HEK293T (cell line): ENCODE measurements at places on chromosomes 1 and 21.

- no peak for DNase-seq
These were observed 615 bp downstream of the GPR161 start for GRCh38 chr1:168135921-168136708.

GRCh38 chr1:202274611-202275010, 67.1 kb downstream of the UBE2T start:
- peak; percentile 54 for DNase-seq

- DNase-seq: no peak
These were observed 761 bp upstream of the NPHS2 start for GRCh38 chr1:179576509-179576908.

GRCh38 chr21:45742247-45742646, 98.7 kb downstream of the PCBP3 start:
- DNase-seq: no peak

- DNase-seq: no peak
These were observed 43.2 kb upstream of the TACSTD2 start for GRCh38 chr1:58620259-58620658.

GRCh38 chr1:181013144-181013543, 9.5 kb downstream of the STX6 start:
- no peak for DNase-seq

DNA sequence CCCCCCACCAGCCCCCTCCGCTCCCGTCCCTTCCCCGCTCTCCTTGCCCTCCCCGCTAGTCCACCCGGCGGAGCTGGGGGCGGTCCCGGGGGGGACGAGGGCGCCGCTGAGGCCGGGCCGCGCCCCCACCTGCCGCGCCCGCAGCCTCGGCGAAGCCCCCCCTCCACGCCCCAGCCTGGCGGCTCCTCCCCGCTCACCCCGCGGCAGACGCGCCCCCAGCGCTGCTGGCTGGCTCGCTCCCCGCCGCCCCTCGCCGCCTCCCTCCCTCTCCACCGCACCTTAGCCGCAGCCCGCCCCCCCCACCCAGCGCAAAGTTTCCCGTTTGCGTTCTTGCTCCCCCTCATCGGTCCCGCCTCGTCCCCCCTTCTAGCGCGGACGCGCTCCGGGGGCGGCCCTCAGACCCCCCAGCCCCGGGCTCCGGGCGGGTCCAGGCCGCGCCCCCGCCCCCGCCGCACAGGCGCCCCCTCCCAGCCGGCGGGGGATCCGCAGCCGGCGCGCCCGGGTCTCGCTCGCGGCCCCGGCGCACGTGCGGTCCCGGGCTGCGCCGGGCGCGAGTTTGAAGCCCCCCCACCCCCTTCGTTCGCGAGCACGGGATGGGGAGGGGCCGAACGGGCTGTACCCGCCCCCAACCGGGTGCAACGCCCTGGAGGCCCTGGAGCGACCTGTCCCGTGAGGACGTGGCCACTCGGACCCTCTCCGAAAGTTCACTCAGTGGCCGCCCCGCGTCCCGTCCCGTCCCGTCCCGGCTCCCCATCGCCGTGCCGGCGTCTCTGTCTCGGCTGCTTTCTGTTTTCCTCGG, 623 bp downstream of the PTPRF start:
- peak; percentile 63 for DNase-seq

DNA sequence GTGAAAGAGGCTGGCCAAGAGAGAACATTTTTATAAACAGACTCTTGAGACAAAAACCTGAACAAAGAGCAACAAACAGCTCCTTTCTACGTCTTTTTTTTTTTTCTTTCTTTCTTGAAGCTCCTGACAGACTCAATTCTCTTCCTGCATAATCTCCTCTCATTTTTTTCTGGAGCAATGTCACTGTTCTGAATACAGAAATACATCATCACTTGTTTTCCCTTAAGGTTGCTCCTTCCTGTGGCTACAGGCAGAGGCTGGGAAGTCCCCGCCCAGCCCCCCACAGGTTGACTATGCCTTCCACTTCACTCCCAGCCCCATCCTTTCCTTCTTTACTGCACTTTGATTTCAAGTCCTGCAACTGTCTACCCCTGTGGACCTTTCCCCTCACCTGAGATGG, 46.1 kb downstream of the TNR start:
- DNase-seq: no peak

GRCh38 chr1:60963167-60963940, 119.0 kb upstream of the NFIA start:
- DNase-seq: no peak

- DNase-seq: no peak
These were observed 61.7 kb upstream of the C1orf115 start for GRCh38 chr1:220628431-220628830.

DNA sequence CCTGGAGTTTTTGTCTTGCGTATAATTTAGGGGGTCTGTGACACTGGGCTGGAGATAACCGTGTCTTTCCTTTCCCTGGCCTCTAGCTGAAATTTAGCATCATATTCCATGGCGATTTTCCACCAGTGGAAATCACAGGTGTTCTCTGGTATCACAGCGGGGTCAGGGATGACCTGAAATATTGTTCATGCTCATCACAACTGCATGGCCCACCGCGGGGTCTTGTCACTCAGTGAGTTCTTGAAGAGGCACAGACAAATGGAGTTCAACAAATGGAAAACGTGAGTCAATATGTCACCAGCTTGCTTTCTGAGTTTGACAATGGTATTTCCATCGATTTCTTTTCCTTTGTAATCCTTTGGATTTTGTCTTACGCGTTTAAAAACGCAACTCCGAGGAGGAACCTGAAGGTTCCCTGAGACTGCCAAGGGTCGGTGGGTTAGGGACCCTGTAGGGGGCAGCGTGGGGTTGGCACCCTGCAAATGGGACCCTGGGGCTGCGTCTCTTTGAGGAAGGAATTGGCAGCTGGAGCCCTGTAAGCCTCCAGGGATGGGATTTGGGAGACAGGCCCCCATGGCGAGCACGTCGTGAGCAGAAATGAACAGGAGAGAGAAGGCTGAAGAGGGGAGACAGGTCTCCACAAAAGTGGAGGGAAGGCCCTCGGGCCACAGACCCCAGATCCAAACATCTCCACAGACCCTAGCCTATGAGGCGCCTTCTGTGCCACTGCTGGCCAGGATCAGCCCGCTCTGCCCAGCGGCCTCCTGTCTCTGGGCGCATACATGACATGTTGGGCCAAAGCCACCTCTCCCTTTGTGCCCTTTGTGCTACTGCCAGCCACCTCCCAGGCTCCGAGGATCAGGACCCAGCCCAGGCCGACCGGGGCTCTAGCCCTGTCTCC, 32.1 kb upstream of the RUNX3 start:
- DNase-seq: no peak

DNA sequence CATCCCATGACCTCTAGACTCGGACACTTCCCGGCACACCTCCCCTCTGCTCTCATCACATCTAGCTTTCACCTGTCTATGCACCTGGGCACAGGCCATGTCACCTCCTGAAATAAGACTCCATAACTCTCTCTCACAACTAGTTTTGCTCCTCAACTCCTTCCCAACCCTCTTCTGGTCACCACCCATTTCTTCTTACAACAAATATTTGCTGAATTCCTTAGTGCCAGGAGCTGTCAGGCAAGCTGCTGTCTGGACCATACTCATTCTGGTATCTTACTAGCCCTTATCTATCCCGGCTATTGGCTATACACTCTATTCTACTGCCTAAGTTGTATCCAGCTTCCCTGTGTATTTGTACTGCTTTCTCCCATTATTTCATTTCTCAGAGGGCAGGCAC, 49.1 kb downstream of the LRRC71 start:
- no peak for DNase-seq

DNA sequence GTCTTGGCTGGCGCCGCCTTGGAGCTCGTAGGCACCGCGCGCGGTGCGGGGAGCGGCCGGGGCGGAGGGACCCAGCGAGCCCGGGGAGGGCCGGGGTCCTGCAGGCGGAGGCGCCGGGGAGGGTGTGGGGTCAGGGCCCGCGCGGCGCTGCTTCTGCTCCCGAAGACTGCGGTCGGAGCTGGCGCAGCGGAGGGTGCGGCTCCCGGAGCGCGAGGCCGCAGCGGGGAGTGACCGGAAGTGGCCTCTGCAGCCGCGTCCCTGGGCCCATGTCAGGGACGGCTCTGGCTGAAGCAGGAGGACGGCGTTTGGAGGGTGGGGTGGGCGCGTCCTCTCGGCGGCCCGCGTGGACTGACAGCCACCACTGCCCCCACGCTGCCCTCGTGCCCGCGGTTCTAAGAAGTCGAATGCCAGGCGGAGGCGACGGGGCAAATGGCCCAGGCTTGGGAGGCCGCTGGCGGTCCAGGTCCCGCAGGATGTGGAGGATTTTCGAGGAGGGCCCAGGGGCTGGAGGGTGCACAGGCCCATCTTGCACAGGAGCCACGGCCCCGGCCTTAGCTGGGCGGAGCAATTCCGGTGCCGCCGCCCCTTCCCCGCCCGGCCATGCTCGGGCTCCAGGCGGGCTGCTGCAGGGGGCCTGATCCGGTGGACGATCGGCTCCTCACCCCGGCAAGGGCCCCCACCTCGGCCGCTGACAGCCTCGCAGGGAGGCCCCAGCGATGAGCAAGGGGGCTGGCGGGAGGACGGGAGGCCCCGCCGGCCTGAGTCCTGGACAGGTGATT, 7.7 kb upstream of the ZNF669 start:
- DNase-seq: peak; percentile 39

DNA sequence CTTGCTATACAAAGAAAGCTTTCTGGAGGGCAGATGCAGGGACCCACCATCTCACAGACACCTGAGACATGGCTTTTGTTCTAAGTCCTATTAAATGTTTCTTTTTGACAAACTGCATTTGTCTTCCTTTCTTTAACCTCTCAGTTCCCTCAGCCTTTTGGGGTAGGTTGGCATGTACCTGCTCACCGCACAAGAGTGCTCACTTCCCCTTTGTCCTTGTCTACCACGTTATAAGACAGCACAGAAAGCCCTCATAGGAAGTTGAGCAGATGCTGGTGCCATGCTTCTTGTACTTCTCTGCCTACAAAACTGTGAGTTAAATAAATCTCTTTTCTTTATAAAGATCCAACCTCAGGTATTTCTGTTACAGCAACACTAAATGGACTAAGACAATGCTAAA, 31.9 kb upstream of the RGS21 start:
- no peak for DNase-seq

- no peak for DNase-seq
These were observed 20.5 kb downstream of the RCSD1 start for GRCh38 chr1:167650269-167651160.

DNA sequence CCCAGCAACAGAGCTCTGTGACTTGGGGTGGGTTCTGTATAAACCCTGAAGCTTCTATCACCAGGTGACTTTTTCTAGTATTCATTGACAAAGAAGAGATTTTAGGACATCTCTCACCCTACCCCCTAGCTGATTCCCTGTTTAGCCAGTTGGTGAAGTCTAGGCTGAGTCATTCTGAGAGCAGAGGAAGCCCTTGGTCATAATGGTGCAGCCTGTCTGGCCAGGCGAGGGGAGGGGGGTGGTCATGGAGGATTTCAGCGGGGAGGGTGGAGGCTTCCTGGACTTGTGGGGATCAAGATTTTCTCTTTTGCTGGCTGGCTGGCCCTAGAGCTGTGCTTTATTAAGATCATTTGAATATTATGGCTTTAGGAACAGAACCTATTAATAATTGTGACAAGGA, 262.6 kb downstream of the CAMTA1 start:
- DNase-seq: no peak

DNA sequence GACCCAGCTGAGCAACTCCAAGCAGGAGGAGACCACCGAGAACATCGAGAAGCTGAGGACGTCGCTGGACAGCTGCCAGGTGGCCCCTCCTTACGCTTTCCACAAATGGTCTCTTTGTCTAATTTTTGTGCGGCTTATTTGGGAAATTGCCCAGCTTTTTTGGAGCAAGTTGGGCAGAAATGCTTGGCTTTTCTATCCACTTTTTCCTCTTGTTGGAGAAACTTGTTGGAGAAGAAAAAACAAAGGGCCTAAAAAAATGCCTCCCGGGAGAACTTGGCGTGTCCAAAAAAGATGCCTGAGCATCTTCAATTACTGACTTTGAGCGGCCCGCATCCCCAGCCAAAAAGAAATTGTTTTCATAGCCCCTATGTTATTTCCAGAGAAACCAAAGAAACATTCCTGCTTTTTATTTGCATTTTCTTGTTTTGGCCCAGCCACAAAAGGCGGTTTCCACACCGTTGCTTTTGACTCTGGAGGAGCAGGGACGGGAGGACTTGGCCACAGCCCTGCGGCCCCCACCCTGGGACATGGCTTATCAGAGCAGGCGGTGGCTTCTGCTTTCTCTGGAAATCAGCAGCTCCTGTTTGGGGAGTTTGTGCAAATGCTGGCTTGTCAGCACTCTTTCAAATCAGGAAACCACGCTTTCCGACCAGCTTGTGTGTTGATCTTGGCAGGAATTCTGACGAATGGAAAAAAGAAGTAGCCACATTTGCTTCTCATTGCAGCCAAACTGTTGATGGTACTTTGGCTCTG, 81.2 kb upstream of the EFHD2 start:
- no peak for DNase-seq
